ENCODE measurements at places on chromosomes 3 and 15. TPM values are rescaled to one million over a fixed set of nuclear protein-coding genes. Genes with fewer than 3 reads are reported as not detected.

The SH3GL3 gene
- total RNA-seq, result 0.05 TPM

The GOLGA6L4 gene
- total RNA-seq, result 0.31 TPM

The TNNC1 gene
- not detected for total RNA-seq

The IFT57 gene
- total RNA-seq, result 32.9 TPM

The TRH gene
- total RNA-seq, result not detected

The GBE1 gene
- 131 TPM for total RNA-seq

The ADAMTS17 gene
- 0.49 TPM for total RNA-seq

The GNB5 gene
- 34.6 TPM for total RNA-seq

The ATP8B4 gene
- 1.8 TPM for total RNA-seq

The MYH15 gene
- total RNA-seq, result 0.10 TPM

The LPCAT4 gene
- total RNA-seq, result 6.5 TPM

The GXYLT2 gene
- total RNA-seq, result 56.9 TPM

The RBP2 gene
- not detected for total RNA-seq

The FETUB gene
- total RNA-seq, result not detected

The WDR49 gene
- total RNA-seq, result not detected

The PCLAF gene
- total RNA-seq, result 11.0 TPM

The CCDC32 gene
- total RNA-seq, result 17.6 TPM

The ACKR4 gene
- 0.29 TPM for total RNA-seq

The AMT gene
- total RNA-seq, result 0.39 TPM

The RHOV gene
- total RNA-seq, result not detected

The SAMD7 gene
- not detected for total RNA-seq

The SST gene
- total RNA-seq, result not detected

The CLDN18 gene
- not detected for total RNA-seq

The ECE2 gene
- 0.12 TPM for total RNA-seq

The TRPC1 gene
- total RNA-seq, result 12.5 TPM

The CDCP1 gene
- 0.78 TPM for total RNA-seq

The SAXO2 gene
- total RNA-seq, result 0.06 TPM

The PDZRN3 gene
- total RNA-seq, result 46.0 TPM

The LHFPL4 gene
- total RNA-seq, result 0.29 TPM

The ISL2 gene
- 0.37 TPM for total RNA-seq

The FHIT gene
- 1.1 TPM for total RNA-seq

The ABI3BP gene
- total RNA-seq, result 38.0 TPM

The KLHL6 gene
- total RNA-seq, result not detected

The CD200 gene
- 8.7 TPM for total RNA-seq

The LXN gene
- total RNA-seq, result 71.8 TPM

Measured in cardiac ventricle fibroblast (primary cell).